ENCODE measurements at places on chromosomes 5 and 9.

GRCh38 chr9:16268067-16268881 lies 602.2 kb downstream of the BNC2 start:
- no peak for DNase-seq

- no peak for DNase-seq
Measured at GRCh38 chr9:84397822-84398221, 57.3 kb upstream of the SLC28A3 start.

- DNase-seq = peak; percentile 86
Measured at GRCh38 chr9:127968700-127969383, 11.9 kb downstream of the EEIG1 start.

DNA sequence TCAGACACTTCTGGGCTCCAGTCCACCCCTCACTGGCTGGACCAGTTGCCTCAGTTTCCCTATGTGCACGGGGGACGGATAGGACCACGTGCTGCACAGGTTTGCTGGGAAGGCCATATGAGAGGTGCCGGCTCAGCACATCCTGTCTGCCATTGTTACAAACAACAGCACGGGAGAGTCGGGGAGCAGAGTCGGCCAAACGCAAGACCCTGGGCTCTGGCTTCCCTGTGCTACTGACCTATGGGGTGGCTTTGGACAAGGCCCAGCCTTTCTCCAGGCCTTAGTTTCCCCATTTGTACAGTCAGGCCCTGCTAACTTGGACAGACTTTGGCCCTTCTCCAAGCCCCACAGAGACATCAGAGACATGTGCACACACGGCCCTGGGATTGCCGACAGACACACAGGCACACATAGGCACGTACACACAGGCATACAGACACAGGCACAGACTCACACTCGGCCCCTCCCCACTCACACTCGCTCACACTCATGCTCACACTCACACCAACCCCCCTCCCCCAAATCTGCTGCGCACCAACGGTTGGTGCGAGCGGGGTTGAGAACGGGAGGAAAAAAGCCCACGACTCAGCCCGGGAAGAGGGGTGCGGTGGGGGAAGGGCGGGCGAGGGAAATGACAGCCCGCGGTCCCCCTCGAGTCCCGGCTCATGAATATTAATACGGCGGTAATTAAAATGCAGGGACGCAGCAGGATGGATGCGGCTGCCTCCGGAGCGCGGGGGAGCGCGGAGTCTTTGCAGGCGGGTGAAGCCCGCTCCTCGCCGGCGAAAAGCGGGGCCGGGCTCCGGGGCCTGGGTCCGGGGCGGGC lies 133.0 kb downstream of the C9orf50 start:
- DNase-seq = peak; percentile 74

GRCh38 chr5:175693741-175694140 lies 35.9 kb downstream of the HRH2 start:
- DNase-seq = no peak

GRCh38 chr9:96875461-96876142 lies 21.3 kb upstream of the ZNF782 start:
- DNase-seq = peak; percentile 57

GRCh38 chr5:116375926-116376325 lies 198.7 kb downstream of the SEMA6A start:
- DNase-seq = no peak

DNA sequence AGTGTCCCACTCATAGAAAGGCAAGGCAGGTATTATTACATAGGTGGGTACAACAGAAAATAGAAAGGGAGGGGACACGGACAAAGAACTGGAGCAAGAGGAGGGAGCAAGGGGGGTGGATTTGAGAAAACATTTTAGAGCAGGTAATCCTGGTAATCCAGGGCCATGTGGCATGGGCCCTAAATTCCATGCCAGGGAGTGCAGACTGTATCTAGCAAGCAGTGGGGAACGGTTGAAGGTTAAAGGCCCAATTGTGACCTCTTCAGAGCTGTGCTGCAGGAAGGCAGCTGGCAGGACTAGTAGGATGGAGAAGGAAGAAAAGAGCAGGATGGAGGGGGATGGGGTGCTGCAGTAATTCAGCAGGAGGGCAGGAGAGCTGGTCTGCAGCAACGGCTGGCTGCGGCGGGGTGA lies 75.2 kb downstream of the PDE6A start:
- DNase-seq = no peak

GRCh38 chr5:141597394-141597793 lies 21.4 kb downstream of the DIAPH1 start:
- DNase-seq = no peak

- peak; percentile 45 for DNase-seq
Measured at GRCh38 chr5:137563646-137564397, 64.7 kb upstream of the SPOCK1 start.

DNA sequence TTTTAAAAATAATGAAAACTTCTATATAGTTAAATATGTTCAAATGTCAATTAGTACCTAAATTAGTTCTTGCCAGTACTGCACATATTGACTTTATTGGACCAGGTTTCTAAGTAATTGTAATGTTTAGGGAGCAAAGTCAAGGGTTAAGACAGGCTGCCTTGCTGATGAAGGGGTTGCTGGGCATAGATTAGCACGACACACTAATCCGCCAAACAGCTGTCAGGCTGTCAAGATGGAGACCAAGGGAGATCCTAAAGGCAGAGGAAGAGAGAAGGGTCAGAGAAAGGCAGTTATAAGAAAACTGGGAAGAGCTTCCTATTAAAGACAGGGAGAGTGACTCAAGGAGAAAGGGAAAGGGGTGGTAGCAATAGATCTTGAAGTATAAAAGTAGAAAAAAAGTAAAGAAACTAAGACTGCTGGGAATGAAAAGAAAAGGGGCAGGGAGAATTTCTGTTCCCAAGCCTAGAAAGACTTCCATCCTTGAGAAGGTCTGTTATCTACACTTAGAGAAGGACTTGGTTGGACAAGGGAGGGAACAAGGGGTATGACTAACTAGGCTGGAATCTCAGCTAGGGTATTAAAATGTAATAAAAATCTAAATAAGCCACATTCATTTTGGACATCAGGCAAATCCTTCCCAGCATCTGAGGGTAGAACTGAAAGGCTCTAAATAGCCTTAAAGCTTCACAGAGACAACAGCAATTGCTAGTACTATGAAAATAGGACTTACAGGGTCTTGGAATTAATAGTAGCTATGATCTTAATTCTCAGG lies 188.7 kb downstream of the FBXL17 start:
- no peak for DNase-seq

DNA sequence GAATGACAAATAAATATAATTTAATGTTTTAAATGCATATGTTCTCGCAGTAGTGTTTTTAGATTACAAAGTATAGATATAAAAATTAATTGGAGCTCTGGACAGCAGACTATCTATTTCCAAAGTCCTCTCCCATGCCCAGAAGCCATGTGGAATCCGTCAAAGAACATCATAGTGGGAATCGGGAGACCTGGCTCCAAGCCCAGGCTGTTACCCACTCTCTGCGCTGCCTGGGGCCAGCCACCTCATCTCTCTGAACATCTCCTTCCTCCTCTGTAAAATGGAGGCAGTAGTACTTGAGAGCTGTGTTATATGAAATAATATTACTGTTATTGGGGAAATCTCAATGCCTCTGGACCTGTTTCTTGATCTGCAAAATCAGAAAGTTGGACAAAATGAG lies 58.1 kb upstream of the SLC30A5 start:
- DNase-seq = no peak

DNA sequence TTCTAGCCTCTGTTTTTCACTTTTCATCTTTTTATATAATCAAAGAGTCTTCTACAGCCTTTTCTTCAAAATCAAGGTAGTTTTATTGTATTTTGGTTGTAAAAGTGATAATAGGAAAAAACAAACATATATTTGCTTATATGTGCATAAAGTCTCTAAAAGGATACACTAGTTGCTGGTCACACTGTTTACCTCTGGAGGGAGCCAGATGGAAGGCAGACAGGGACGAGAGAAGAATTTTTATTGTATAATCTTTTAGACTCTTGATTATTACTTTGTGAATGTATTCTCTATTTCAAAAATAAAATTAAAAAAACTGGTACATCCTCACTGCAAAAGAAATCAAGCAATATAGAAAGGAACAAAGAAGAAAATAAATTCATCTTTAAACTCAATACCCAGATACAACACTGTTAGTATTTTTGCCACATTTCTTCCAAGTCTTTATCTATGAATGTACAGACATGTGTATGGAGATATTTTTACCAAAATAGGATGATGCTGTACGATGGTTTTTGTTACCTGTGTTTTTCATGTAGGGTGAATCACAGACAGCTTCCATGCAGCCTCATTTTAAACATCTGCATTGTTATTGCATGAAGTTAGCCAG lies 6.1 kb upstream of the RNF183 start:
- DNase-seq = no peak

DNA sequence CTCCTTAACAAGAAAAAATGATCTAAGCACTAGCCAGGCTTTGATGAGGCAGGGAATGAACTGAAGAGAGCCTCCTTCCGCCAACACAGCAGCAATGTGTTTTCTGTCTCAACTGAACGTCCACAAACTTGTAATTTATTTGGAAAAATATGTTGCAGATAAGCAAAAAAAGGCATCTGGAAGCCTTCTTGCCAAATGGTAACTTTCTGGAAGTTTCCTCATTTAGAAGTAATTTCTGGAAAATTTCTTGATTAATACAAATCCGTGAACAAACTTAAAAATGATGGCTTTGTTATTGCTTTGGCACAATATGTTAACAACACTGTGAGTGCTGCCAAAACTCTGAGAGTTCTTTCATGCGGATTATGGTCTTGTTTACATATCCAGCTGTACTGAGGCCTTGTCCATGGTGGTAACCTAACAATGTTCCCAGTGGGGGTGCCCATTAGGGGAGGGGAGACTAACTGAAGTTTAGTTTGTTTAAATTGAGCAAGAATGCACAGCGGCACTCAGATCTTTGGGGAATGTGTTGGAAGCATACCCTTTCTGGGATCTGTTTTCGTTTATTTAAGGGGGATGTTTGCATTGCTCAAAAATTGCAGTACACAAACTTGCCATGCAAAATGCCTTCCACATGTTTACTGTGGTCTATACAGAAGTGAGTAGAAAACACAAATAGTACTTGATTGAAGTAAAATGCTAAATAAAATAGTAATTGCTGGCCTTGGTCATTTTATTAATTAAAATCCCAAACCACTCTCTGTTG lies 334.7 kb downstream of the NR2F1-AS1 start:
- no peak for DNase-seq

DNA sequence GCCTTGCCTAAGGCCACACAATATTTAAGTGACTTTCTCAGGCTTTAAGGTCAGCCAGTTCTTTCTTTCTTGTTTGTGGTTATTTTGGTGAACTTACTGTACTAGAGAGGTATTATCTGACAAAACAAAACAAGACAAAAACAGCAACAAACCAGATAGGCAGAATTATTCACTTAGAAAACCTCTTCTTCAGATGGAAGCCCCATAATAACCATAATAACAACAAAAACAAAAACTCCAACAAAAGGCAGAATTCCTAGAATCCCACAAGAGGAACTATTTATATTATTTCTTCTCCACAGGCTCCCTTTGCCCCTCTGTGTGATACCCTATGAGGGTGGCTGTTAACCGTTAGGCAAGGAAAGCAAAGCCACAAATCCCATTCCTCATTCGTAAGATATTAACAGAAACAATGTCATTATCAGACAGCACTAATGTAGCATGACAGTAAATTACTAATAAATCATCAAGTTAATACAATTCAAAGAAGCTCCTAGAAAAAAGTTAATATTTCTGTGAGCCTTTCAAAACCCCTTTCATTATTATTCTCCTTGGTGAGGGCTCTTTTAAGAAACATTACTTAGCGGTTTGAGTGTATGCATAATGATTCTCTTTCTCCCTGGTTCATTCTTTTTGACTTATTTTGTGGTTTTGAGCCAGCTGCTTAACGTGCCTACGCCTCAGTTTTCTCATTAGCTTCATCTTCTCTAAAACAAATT lies 274.9 kb downstream of the EFNA5 start:
- DNase-seq = no peak

DNA sequence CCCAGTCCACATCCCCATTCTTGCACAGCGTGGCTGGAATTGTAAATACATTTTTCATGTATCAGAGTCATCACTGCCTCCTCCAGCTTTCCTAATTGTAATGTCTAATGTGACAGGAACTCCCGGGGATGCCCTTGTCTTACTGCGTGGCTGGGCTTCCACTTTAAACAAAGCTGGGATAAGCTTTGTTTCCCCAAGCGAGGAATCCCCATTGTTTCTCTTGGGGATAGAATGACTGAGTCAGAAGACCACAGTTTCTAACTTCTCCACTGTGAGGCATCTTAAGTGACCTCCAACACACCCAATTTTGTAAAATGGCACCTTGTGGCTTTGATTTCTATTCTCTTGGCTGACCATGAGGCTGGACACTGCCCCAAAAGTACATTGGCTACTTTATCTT lies 22.4 kb downstream of the ARPC5L start:
- no peak for DNase-seq

- DNase-seq = no peak
Measured at GRCh38 chr5:89071101-89071940, 188.3 kb upstream of the MEF2C start.

- no peak for DNase-seq
Measured at GRCh38 chr9:74521009-74521408, 23.9 kb downstream of the RORB start.

DNA sequence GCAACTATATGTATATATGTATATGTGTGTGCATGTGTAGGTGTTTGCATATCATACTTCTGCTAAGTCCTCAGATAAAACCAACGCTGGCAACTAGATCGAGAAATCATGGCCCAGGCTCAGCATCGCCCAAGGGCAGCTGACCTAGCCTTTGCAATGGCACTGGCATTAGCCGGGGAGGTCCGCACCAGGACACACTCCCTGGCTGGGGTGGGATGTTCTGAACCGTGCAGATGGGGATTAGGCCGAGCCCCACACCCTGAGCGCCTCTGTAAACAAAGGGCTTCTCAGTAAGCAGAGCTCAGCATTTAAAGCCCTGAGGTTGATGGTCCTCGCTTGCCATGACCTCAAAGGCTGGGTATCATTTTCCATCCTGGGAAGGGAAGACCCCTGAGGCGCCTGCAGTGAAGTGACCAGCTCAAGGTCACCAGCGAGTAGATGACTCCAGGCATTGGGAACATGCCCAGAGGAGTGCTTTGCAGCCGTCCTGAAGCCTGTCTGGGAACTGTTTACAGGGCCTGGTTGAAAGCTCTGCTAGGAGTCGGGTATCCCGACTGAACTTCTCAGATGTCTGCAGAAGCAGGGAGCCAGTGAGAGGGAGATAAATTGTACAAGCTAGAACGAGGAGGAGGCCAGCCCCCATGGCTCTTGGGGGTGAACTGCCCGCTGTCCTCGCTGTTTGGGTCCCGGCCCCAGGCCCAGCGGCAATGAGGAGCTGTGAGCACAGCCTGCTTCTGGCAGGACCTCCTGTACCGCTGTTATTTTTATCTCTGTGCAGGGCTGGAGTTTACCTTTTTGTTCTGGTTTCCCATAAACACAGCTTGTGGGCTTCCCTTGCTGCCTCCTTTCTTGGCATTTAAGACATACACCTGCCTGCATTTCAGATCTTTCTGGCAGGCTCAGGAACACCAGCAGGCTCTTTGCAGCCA lies 18.4 kb downstream of the GADD45G start:
- DNase-seq = peak; percentile 67

GRCh38 chr9:99827244-99827643 lies 5.6 kb downstream of the NR4A3 start:
- DNase-seq = no peak

- no peak for DNase-seq
Measured at GRCh38 chr5:50302815-50303490, 138.1 kb downstream of the EMB start.
